Type B pancreatic cell (in vitro differentiated cells): ENCODE measurements at places on chromosomes 4 and X. TPM values are rescaled to one million over a fixed set of nuclear protein-coding genes. Genes with fewer than 3 reads are reported as not detected.

GRCh38 chr4:158131027-158131426 is 41.8 kb downstream of the GASK1B start:
- DNase-seq = no peak

GRCh38 chrX:29453333-29453732 is 762.0 kb upstream of the MAGEB2 start:
- DNase-seq = no peak

DNA sequence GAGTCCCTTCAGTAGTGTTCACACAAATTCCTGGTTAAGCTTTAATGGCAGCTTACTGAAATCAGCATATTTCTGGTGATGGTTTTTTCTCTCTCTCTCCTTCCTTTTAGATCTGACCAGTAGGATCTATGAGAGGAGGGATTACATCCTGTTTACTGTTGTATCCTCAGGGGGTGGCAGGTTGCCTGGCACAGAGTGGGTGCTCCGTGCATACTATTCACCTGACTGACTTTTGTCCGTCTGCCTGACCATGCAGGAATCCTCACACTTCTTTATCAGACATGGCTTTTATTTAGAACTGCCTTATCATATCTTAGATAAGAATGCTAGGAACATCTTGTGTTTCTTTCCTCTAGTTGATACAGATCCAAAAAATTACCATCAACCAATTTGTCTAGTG is 29.6 kb downstream of the MCUB start:
- DNase-seq = no peak

DNA sequence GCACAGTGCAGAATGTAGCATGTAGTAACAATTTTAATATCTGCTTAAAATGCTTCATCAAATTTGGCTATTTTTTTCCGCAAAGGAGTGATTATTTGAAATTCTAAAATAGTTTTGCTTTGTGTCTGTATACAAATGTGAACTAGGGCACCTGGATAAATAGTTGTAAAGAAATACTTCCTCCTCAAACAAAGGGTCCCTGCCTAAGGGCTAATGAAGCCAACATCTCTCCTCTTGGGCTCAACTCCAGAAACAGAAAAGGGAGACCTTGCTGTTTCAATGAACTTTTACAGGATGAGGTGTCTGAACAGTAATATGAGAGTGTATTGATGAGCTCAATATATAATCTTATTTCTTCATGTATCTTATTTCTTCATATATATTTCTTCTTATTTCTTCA is 30.8 kb upstream of the SCOC start:
- DNase-seq = no peak

DNA sequence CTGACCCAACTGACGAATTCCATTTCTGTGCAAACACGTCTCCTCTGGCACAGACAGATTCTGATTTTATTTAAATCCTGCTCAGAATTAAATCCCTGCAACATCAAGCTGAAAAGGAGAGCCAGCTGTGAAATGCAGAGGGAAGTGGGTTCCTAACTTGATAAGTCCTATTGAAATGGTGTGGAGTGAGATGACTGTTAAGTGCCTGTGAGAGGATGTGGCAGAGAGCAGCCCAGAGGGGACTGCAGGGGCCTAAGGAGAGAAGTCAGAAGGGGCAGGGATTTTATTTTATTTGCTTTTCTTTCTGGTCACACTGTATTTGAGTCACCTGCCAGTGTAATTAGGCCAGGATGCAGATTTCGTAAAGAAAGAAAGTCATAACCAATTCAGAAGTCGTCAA is 277.4 kb downstream of the NKX6-1 start:
- DNase-seq = no peak

DNA sequence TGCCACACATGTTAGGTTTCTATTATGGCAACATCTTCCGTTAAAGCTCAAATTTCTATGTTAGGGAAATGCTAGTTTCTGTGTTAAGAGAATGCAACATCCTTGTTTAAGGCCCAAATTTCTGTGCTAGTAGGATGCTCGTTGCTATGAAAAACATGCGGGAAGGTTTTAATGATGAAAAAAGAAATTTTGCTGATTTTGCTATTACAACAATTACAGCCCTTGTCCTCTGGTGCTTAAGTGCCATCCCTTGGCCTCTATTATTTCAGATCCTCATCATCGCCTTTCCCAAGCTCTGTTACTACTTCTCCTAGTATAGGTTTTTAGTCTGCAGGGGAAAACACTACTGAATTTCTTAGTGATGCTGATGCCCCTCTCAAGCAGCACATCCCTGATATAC is 412.6 kb upstream of the NDST3 start:
- no peak for DNase-seq

DNA sequence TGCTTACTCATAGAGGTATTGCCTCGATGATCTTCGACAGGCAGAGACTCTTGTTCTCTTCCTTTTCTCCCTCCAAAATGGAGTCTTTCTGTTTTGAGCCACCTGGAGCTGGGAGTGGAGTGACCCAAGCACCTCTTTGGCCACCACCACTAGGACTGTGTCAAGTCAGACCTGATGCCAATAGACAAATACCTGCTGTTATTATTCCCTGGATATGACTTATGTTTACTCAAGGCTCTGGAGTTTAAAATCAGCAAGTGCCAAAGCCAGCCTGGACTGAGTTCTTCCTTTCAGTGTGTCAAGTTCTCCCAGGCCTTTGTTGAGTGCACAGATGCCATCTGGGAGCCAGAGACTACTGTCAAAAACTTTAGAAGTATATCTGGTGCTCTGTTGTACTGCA is 130.2 kb upstream of the SLC6A14 start:
- no peak for DNase-seq

GRCh38 chrX:50067435-50068284 is 133.1 kb downstream of the AKAP4 start:
- no peak for DNase-seq

The RNF150 gene
- 7.3 and 34.0 TPM in 2 replicates for total RNA-seq
